ENCODE measurements at places on chromosomes 16 and 17.
A peak's percentile ranks its signal among the peaks of the same experiment; 100 is the strongest.

DNA sequence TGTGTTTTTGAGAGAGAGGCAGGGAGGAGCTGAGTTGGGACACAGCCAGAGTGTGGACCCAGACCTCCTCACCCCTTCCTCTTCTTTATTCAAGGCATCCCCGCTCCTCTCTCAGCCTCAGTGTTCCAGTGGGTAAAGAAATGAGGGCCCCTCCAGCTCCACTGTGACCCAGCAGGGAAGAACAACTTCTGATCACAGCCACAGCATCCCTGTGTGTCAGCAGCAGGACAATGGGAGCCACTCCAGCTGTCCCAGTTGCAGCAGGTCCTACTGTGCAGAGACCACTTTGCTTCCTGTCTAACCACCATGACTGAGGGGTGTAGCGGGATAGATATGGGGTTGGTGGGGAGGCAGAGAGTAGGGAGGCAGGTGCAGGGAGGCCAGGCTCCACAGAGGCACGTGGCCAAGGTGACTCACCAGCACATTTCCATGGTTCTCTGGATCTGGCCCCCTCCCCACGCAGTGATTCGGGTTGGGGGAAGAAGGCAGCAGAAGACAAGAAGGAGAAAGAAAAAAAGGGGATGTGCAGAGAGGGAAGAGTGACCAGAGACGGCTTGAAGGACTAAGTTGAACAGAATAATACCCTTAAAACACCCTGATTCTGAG is 24.5 kb downstream of the PIK3R5 start:
- DNase-seq: no peak

DNA sequence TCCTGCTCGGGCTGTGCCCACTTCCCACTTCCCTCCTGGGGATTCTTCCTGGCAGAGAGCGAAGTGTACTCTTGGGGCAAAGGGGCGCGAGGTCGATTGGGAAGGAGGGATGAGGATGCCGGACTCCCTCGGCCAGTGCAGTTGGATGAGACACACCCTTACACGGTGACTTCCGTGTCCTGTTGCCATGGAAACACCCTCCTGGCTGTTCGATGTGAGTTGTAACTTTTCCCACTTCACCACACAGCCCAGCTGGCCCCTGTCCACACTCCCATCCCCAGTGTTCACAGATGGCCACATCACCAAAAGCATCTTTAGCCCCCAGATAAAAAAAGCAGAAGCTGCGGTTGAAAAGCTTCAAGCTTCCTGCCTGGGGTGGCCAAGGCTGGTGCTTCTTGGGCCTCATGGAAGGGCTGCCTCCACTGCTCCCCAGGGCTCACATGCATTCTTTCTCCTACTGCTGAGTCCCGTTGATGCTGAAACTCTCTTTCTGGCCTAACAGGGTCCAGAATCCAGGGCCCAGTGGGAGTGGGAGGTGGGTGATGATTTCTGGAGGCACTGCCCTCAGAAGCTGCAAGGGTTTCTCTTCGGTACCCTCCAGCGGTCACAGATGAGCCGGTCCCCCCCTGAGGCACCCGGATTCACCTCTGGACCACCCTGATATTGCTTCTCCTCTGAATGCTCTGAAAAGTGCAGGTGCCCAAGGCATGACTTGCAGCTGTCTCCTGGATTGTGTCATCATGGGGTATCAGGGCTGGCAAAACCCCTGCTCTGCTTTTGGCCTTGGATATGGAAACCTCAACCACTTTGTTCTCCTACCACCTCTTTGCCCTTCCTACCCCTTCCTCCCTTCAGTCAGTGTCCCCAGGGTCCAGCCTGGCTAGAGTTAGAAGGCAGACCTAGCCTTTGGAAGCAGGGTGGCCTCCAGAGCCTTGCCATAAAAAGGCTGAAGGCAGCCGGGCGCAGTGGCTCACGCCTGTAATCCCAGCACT is 2.2 kb upstream of the TRAF4 start:
- DNase-seq: no peak

GRCh38 chr17:17227608-17228520 is 9.1 kb downstream of the FLCN start:
- peak; percentile 73 for DNase-seq

DNA sequence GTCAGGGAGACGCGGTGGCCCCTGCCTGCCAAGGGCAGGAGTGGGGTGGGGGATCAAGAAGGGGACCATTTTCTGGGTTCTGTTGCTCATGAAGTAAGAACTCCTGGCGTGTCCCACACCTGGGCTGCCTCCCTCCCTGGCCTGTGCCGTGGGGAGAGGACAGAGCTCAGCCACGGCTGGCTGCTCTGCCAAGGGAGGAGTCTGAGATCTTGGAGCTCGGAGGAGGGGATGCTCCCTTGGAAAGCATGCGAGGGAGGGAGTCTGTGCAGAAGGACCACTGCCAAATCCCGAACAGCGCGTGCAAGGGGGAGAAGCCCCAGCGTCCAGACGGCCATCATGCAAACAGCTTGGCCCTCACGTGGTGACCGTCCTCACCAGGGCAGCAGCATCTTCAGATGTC is 64.2 kb upstream of the ZNF469 start:
- DNase-seq: no peak

DNA sequence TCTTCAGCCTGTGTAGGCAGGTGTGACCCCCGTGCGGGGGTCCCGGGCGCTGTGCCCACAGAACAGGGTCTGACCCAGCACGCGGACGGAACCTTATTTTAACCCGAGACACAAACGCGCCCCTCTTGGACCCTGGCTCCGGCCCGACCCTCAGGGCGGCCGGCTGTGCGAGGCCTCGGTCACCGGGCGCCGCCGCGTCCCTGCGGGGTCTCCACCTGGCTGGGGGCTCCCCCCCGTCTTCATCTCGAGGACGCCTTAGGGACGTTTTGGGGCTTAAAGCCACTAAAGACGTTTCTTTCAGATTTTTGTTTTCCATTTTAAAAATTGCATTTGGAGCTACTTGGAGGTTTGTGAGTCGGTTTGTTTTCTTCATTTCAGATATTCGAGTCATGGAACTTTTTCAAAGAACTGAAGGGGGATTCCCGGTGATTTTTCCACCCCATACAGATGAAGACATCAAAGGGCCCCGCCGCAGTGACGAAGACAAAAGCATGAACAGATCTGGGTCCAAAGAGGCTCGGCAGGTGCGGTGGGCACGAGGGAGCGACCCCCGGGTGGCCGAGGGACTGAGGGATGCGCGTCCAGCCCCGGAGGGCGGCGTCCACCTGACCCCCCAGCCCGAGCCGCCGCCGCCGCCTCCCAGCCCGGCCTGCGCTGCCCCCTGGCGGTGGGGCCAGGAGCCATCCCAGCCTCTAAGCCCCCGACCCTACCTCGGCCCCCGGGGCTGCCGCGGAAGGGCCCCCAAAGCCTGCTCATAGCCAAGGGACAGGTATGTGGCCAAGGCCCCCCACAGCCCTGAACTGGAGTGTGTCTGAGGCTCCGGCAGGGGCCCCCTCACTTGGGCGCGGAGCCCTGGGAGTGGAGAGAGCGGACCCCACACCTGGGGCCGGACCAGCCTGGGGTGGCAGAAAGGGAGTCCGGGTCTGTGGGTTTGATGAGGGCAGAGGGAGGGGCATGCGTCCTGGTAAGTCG is 3.8 kb upstream of the CD7 start:
- no peak for DNase-seq

DNA sequence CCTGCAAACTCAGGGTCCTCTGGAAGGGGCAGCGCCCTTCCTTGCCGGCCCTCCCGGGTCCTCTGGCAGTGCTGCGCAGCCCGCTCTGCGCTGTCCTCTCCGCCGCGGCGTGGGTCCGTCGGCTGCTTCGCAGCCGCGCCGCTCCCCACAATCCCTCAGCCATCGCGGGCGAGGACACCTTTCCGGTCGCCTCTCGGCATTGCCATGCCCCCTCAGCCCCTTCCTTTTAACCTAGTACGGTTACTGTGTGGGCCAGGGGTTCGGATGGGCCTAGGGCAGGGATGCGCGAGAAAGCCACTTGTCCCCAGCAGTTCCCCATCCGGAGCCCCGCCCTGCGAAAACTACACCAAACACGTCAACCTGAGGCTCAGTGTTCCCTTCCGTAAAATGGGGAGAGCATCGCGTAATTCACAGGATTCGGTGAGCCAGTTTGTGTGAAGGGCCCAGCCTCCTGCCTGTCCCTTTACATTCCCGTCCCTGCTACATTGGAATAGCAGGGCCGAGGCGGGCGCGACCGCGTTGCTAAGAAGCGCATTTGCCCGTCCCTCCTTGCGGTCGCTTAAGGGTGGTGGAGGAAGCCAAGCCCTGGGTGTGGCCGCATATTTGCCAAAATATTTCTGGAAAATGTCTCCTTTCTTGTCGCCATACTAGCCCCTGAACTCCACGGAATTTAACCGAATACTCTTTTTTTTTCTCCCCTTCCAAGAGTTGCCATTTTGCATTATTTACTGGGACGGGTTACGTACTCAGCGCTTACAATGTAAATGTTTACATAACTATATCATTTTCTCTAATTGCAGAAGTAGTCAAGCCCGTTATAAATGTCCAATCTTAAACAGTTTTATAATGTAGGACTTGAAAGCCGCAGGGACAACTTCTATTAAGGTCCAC is 13.2 kb downstream of the COPZ2 start:
- no peak for DNase-seq

DNA sequence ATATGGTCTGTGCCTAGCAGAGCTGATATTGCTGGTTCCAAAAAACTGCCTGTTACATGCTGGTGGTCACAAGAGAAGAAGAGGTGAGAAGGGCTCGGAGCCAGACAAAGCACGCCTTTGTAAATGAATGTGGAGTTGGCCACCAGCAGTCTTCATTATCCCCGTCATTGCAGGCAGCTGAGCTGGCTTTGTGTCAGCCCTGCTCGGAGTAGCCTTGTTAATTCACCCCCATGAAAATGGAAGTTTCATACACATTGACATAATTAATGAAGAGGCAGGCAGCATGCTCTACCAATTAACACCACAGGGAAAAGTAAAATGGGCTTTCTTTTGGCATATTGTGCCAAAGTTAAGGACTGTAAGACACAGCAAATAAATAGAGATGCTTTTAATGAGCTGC is 113.7 kb upstream of the RBFOX1 start:
- DNase-seq: no peak

- DNase-seq: no peak
Observed at GRCh38 chr17:35679007-35679682, 52.3 kb upstream of the RASL10B start.

DNA sequence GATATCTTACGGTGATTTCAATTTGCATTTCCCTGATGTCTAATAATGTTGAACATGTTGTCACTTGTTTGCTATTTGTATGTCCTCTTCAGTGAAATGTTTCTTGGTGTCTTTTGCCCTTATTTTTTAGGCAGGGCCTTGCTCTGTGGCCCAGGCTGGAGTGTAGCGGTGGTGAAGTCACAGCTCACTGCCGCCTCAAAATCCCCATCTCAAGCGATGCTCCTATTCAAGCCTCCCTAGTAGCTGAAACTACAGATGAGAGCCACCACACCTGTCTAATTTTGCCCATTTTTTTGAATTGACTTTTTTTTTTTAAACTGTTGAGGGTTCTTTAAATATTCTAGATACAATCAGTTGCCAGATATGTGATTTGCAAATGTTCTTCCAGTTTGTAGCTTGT is 8.3 kb downstream of the UBE2G1 start:
- DNase-seq: no peak

DNA sequence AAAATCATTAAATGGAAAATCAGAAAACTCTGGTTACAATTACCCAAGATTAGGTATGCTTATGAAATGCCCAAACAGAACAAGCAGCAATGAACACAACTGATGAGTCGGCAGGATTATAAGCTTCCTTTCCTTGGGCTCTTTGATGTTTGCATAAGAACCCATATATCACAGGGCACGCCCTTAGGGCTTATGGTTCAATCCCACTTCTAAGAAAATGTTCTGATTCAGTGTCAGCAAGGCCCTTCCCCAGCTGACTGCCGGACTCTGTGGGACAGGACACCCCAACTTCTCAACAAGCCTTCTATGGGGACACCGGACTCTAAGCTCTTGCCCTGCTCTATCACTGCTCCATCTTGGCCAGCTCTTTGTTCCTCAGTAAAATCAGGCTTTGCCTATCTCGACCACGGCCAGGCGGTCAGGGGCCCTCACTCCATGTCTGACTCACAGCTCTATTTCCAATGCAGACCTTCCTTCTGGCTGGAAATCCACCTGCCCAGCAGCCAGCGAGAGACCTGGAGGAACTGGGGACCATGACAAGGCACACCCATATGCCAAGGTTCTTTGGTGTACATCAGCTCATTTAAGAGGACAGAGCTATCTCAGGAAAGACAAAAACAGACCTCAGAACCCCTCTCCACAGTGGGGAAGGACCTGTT is 26.8 kb downstream of the LITAFD start:
- no peak for DNase-seq

DNA sequence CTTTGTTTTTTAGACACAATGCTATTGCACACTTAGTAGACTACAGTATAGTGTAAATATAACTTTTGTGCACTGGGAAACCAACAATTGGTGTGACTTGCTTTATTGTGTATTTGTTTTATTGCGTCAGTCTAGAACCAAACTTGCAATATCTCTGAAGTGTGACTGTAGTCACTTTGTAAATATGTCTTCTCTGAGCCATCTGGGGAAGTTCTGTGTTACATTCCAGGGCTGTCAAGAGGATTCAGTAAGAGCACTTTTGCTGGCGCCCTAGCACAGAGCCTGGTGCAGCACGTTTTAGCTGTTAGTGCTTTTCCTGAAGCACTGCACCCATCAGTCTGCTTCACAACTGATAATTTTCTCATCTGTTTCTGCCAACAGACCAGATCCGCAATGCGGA is 73.2 kb downstream of the NT5M start:
- no peak for DNase-seq
